ENCODE measurements at places on chromosomes 6 and 20. TPM values are rescaled to one million over a fixed set of nuclear protein-coding genes. Genes with fewer than 3 reads are reported as not detected.

PTK6 gene
- total RNA-seq, result not detected

NR2E1 gene
- 0.61 TPM for total RNA-seq

VSTM2L gene
- 8.0 TPM for total RNA-seq

FAM184A gene
- 2.9 TPM for total RNA-seq

DEFB124 gene
- total RNA-seq, result not detected

SLC22A1 gene
- 0.61 TPM for total RNA-seq

DNA sequence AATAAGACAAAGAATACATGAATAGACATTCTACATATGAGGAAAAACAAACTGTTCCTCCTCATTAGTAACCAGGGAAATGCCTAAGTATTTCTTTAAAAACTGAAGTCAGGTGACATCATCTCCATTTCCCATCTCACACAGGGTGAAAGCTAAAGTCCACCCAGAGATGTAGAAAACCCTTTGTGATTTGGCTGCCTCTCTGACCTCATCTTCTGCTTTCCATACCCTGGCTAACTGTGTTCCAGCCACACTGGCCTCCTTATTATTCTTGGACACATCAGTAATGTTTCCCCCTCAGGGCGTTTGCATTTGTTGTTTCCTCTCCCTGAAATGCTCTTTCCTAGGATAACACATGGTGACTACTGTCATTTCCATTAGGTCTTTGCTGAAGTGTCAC is 40.4 kb downstream of the ESF1 start:
- DNase-seq, result no peak

GRCh38 chr20:58551631-58552030 is 36.4 kb upstream of the APCDD1L start:
- DNase-seq, result no peak

- DNase-seq, result no peak
These were observed 1063.3 kb upstream of the CITED2 start for GRCh38 chr6:140437619-140438345.

DNA sequence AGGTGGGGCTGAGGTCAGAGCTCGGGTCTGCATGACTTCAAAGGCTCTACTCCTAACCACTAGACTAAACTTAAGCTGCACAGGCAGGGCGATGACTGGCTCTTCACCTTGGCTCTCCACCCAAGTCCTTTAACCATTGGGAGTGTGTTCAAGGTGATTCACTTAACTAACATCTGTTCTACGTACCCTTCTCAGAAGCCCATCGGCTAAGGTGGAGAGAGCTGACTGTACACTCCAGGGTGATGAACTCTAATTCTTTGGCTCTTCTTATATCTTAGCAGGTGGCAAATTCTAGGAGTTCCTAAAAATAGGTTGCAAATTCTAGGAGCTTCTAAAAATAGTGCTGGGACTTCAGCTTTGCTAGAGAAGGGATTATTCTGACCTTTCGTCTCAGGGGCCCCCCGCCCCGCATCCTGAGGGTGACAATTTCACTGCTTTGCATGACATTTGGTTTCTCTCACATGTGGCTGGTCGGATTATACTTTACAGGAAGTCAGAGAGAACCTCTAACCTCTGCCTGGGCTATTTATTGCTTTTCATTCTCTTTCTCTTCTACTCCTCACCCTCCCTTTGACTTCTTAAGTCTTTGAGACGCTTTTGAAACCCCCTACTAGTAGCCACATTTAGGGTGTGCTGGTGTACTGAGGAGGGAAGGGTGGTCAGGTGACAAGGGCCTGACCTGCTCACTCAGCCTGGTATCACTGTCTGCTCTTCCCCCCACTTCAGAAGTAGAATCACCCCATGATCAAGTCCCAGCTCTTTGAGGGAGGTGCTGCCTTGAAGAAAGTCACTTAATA is 55.5 kb downstream of the PRDM1 start:
- no peak for DNase-seq

GRCh38 chr6:147750413-147750812 is 241.9 kb downstream of the SAMD5 start:
- no peak for DNase-seq

- no peak for DNase-seq
These were observed 147.0 kb downstream of the SYNDIG1 start for GRCh38 chr20:24616258-24617079.

- no peak for DNase-seq
These were observed 85.9 kb downstream of the SMOC2 start for GRCh38 chr6:168526841-168527281.

- DNase-seq, result no peak
These were observed 184.2 kb upstream of the MAN1A1 start for GRCh38 chr6:119533603-119534279.
